Progenitor cell of endocrine pancreas (in vitro differentiated cells): ENCODE measurements at places on chromosomes 5 and 9.

- no peaks in the 10 kb centered on the region for H3K36me3 ChIP-seq
- DNase-seq: no peak
- H3K4me3 ChIP-seq: no peak overlapping the region
- no peaks in the 10 kb centered on the region for H3K4me1 ChIP-seq
- H3K27me3 ChIP-seq: no peaks in the 10 kb centered on the region
- H3K27ac ChIP-seq: no peak overlapping the region
These were observed 108.7 kb downstream of the SREK1 start for GRCh38 chr5:66252849-66253248.

- DNase-seq: no peak
- H3K27me3 ChIP-seq: peaks cover 59% of the 10 kb centered on the region
- peaks cover 17% of the 10 kb centered on the region for H3K4me1 ChIP-seq
- peak overlapping the region; percentile 86 for H3K4me3 ChIP-seq
- no peaks in the 10 kb centered on the region for H3K36me3 ChIP-seq
These were observed 884 bp upstream of the GSN start for GRCh38 chr9:121266906-121267650.

DNA sequence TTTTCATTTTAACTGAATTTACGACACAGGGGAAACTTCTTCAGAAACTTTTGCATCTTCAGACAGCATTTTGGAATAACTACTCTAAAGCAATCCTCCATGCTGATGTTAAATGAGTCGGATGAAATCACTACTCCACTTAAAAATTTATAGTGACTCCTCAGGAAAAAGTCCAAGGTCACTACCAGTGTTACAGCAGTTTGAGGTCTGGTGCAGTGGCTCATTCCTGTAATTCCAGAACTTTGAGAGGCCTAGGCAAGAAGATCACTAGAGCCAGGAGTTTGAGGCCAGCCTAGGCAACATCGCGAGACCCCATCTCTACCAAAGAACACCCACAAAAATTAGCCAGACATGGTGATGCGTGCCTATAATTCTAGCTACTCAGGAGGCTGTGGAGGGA, 5.9 kb upstream of the GAS1 start:
- DNase-seq: no peak
- peaks cover 5% of the 10 kb centered on the region for H3K4me1 ChIP-seq
- peaks cover 51% of the 10 kb centered on the region for H3K27me3 ChIP-seq
- no peaks in the 10 kb centered on the region for H3K36me3 ChIP-seq

- no peak for DNase-seq
- peaks cover 5% of the 10 kb centered on the region for H3K36me3 ChIP-seq
- H3K27me3 ChIP-seq: no peaks in the 10 kb centered on the region
- H3K27ac ChIP-seq: no peak overlapping the region
- H3K4me3 ChIP-seq: no peak overlapping the region
These were observed 30.7 kb downstream of the UHRF2 start for GRCh38 chr9:6443661-6444060.

DNA sequence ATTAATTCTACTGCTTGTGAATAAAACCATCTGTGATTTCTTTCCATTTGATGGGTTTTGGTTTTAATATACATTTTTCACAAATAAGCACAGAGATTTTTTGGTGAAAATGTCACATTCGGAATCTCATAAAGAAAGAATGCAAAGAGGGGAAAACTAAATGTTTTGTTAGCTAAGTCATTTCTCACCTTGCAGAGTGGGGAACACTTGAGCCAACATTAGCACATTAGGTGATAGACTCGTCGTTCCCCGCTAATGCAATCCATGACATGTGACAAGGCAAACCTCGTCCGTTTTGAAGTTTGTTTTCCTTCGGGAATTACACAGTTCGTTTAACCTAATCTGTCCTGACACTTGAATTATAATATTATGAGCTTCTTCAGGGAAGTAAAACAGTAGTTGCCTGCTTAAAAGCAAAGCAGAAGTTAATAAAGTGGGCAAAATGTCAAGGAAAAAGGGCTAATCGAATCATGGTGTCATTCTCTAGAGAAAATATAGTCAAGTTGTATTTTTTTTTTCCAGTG, 95.8 kb upstream of the LMX1B start:
- H3K4me1 ChIP-seq: peaks cover 2% of the 10 kb centered on the region
- H3K36me3 ChIP-seq: no peaks in the 10 kb centered on the region
- no peak for DNase-seq
- peaks cover 88% of the 10 kb centered on the region for H3K27me3 ChIP-seq

- H3K4me3 ChIP-seq: peak overlapping the region; percentile 90
- peaks cover 20% of the 10 kb centered on the region for H3K4me1 ChIP-seq
- no peak for DNase-seq
- peaks cover 46% of the 10 kb centered on the region for H3K27me3 ChIP-seq
- H3K27ac ChIP-seq: peak overlapping the region; percentile 85
These were observed 2.9 kb downstream of the NR2F1 start for GRCh38 chr5:93585767-93586385.

GRCh38 chr5:56123531-56124243, 109.4 kb downstream of the ANKRD55 start:
- H3K27me3 ChIP-seq: no peaks in the 10 kb centered on the region
- no peak for DNase-seq
- peaks cover 26% of the 10 kb centered on the region for H3K4me1 ChIP-seq
- H3K36me3 ChIP-seq: no peaks in the 10 kb centered on the region
- H3K4me3 ChIP-seq: no peak overlapping the region
- peak overlapping the region; percentile 57 for H3K27ac ChIP-seq

GRCh38 chr9:95433096-95433819, 83.5 kb downstream of the PTCH1 start:
- DNase-seq: no peak
- peaks cover 4% of the 10 kb centered on the region for H3K4me1 ChIP-seq
- no peak overlapping the region for H3K4me3 ChIP-seq
- no peaks in the 10 kb centered on the region for H3K27me3 ChIP-seq
- H3K36me3 ChIP-seq: no peaks in the 10 kb centered on the region

- DNase-seq: no peak
- H3K27ac ChIP-seq: no peak overlapping the region
- no peaks in the 10 kb centered on the region for H3K27me3 ChIP-seq
- peaks cover 7% of the 10 kb centered on the region for H3K36me3 ChIP-seq
- H3K4me1 ChIP-seq: no peaks in the 10 kb centered on the region
These were observed 116.7 kb downstream of the WNK2 start for GRCh38 chr9:93300585-93301081.

DNA sequence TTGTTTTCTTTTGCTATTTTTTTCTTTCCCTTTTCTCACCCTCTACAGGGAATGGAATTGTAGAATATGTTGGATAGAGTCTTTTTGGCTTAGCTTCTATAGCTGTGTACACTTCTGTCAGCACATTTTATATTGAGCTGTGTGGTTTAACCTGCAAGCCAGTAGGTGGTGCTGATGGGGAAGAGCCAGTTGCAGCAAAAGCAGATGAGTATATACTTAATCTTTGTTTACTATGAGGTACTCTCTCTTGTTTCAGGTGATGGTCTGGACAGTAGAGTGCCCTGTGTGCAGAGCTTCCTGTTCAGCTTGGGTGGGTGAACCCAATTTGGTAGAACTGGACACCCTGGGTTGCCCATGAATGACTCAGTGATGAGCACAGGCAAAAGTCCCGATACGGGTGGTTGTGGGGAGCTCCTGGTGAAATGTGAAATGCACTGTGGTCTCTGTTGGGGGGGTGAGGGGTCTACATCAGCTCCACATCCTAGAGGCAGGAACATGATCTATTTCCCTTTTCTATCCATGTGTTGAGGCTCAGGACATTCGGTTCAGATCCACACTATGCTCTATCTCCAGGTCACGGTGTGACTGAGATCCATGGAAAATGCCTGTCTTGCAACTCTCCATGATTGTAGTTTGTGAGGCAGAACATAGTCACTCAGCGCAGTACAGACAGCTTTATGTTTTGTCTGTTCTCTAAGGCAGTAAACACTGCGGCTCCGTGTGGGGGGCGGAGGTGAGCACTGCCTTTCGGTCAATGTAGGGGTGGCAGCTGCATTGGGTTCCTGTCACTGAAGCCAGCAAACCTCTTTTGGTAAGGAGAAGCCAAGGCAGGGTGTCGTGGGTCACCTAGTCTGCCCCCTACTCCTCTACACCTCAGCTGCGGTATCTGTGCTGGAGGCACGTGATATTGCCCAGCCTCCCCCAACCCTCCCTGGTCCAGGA, 353.2 kb downstream of the PRR16 start:
- H3K4me1 ChIP-seq: no peaks in the 10 kb centered on the region
- no peak overlapping the region for H3K27ac ChIP-seq
- H3K36me3 ChIP-seq: no peaks in the 10 kb centered on the region
- DNase-seq: no peak
- H3K4me3 ChIP-seq: no peak overlapping the region

DNA sequence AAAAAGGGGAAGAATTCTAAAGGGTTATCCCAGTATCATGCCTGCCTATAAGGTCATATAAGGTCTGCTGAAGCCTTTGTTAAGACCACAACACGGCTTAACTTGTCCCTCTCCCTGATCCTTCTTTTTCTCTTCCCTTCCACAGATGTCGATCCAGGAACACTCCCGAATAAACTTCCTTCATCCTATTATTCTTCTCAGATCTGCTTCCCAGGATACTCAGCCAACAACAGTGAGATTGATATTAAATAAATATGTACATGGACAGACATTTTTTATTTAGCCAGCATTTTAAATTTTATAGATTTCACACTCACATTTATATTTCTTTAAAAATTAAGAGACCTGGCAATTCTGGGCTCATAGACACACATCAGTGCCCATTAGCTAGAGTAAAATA, 44.1 kb downstream of the DPYSL3 start:
- no peaks in the 10 kb centered on the region for H3K4me1 ChIP-seq
- H3K27ac ChIP-seq: no peak overlapping the region
- no peaks in the 10 kb centered on the region for H3K36me3 ChIP-seq
- no peak overlapping the region for H3K4me3 ChIP-seq

DNA sequence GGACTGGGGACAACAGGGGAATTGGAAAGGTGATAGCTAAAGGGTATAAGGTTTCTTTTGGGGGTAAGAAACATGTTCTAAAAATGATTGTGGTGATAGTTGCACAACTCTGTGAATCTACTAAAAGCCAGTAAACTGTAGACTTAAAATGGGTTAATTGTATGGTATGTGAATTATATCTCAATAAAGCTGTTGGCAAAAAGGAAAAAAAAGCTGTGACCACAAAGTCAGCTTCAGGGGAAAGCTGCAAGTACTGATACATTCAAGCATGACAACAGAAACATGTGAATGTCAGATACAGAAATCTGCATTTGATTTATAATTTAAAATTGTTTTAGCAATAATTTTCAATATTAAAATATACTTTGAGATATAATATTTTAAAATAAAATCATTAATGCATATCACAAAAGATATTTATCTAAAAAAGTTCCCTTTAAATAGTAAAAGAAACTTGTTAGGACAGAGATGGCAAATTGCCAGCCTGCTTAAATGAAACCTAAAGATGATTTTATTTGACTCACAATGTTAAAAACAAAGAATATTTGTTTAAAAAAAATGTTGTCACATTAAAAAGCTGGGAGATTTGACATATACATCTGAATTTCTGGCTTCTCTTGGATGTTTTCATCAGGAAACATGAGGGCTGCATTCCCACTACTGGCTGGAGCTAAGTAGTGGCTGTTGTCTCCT, 66.0 kb downstream of the TBCA start:
- no peak overlapping the region for H3K4me3 ChIP-seq
- no peaks in the 10 kb centered on the region for H3K4me1 ChIP-seq
- no peak for DNase-seq
- H3K36me3 ChIP-seq: peaks cover 12% of the 10 kb centered on the region
- H3K27me3 ChIP-seq: no peaks in the 10 kb centered on the region
- no peak overlapping the region for H3K27ac ChIP-seq

DNA sequence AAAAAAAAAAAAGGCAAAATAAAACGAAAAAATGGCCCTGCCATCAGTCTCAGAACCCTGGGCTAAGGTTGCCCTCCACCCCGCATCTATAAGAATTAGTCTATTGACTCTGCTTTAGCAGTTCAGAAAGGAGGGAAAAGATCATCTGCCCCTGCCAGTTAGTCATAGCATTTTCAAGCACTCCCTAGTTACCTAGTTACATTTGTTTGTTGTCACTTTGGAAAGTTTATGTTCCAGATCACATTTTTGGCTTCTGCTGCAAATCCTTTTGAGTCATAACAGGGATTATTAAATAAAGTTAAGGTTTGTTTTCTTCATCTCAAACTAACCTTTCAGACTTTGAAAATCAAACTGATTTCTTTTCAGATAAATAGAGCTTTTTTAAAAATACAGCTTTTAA, 52.1 kb downstream of the AQP7 start:
- DNase-seq: no peak
- H3K27ac ChIP-seq: peak overlapping the region; percentile 46
- H3K4me3 ChIP-seq: no peak overlapping the region
- H3K36me3 ChIP-seq: peaks cover 39% of the 10 kb centered on the region

DNA sequence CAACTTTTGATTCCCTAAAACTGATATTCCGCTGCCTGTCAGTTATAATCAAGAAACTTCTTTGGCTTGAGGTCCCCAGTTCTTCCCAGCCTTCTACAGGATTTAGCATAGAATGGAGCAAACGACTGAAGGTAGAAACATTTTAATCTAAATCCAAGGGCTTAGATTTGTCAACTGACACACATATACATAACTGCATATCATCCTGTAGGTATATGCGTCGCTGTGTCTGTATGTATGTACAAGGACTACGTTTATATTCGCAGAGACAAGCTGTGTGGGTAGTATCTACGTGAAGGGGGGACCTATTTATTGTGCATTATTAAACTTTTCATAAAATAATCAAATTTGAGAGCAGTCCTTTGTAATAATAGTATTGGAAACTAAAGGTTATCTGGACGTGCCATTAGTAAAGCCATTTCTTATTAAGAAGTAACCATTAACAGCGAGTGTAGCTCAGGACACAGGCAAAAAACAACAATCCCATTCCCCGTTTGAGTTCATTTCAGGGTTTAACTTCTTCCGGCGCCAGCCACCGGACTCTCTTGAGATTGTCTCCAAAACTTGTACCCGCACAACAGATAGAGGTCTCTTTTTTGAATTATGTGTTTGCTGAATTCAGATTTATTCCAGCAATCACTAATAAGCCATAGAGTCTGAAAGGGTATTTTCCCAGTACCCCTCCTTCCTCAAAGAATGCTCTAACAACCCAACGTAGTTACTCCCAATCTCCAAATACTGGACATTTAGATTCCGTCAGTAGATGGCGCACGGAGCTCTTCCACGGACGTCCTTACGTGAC, 2.1 kb upstream of the MLLT3 start:
- peak; percentile 18 for DNase-seq
- no peaks in the 10 kb centered on the region for H3K36me3 ChIP-seq
- peak overlapping the region; percentile 15 for H3K27ac ChIP-seq
- H3K4me3 ChIP-seq: peak overlapping the region; percentile 94

GRCh38 chr9:83339435-83339834, 198.8 kb downstream of the FRMD3 start:
- H3K4me1 ChIP-seq: no peaks in the 10 kb centered on the region
- H3K4me3 ChIP-seq: no peak overlapping the region

DNA sequence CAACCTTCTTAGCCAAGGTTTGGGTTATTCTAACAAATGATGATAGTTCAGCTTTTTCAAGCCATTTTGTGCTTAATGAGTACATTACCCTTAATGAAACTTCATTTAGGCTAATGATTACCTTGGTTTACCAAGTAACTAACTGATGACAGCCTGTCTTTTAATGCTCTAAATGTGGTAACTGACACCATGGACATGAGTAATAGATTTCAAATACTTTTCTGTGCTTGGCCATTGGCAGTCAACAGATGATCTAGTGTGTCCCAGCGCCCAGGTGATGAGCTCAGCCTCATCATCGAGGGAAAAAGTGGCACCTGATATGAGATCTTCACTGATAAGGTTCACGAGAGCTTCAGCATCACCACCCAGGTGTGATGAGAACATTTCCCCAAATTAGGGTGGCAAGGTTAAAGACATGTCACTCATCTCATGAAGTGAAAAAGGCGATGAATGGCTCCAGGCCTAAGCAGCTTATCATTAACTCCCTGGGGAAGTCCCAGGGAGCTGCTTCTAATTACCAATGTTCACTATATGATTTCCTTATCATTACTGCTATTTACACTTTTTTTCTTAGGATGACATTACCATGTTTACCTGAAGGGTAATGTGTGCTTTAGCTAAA, 296.0 kb downstream of the SPOCK1 start:
- no peak for DNase-seq
- H3K4me1 ChIP-seq: peaks cover 8% of the 10 kb centered on the region
- H3K27ac ChIP-seq: no peak overlapping the region
- peaks cover 37% of the 10 kb centered on the region for H3K27me3 ChIP-seq
- H3K4me3 ChIP-seq: no peak overlapping the region
